Activated naive CD4-positive, alpha-beta T cell treated with Interleukin-2 at 50 U/mL for 16 hours (primary cell): ENCODE measurements at places on chromosomes 4 and X.

- no peak for DNase-seq
Measured at GRCh38 chrX:108701633-108702032, 34.7 kb downstream of the IRS4 start.

- no peak for DNase-seq
Measured at GRCh38 chr4:86870442-86871069, 21.4 kb upstream of the SLC10A6 start.

DNA sequence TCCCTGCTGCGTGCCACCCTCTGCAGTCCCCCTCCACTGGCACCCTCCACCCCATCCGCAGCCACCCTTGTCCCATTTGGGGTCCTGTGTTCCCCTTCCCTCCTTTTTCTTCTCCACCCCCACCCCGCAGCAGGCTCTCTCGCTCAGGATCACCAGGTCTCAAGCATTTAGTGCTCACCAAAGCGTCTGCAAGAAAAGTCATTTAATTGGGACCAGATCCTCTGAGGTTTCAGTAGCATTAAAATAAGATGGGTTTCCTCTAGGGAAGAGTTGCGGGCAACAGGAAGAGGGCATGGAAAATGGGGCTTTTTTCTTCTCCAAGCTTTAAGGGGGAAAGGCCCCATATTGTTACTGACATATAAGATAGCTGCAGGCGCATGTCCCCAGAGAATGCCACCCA is 4.9 kb upstream of the HAUS7 start:
- no peak for DNase-seq

DNA sequence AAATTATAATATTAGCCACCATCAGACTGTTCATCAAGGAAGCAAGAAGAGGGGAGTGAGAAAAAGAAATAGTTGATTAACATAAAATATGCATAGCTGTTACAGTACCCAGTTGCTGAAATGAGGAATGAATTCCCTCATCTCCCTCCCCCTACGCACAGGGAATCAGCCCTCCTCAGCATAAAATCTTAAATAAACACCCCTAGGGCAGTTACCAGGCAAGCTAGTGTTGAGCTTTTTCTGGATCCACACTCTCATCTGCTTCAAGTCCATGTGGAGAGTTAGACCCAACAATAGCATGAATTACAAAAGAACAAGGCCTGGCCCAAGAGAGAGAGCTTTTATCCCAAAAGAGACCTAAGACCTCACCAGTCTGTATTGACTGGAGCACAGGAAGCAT is 19.0 kb upstream of the SYTL4 start:
- no peak for DNase-seq

DNA sequence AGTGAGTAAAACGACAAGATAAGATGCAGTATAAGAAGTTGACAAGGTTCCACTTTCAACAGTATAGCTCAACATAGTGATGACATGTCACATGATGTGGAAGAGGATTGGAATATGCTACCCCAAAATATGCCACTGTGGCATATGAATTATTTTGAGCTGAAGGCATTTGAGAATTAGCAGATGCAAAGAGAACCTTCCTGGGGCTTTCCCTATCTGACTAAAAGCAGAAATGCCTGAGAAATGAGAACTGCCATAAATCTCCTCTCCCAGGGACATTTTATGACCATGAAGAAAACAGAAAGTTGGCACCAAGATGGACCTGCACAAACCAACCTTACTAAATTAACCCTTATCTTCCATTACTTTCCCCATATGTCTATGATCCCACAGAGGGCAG is 24.8 kb downstream of the CDKN2AIP start:
- no peak for DNase-seq

- DNase-seq: peak; percentile 19
Measured at GRCh38 chrX:7088968-7089615, 58.4 kb upstream of the STS start.

GRCh38 chrX:130999360-130999759 is 58.8 kb upstream of the ARHGAP36 start:
- DNase-seq: no peak

DNA sequence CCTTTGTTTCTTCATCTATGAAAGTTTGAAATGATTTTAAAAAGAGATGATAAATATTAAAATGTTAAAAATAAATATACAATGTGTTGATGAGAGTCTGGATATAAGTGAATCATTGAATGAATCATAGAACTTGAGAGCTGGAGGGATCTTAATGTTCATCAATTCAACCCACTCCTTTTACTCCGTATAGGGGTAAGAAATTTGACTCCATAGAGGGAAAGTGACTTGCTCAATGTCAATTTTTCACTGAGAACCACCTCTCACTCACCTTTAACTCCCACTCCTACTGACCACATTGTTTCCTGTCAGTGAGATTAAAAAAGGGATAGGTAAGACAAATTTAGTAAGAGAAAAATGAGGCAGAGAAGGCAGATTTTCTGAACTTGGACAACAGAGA is 557.2 kb upstream of the GRIA3 start:
- DNase-seq: no peak

DNA sequence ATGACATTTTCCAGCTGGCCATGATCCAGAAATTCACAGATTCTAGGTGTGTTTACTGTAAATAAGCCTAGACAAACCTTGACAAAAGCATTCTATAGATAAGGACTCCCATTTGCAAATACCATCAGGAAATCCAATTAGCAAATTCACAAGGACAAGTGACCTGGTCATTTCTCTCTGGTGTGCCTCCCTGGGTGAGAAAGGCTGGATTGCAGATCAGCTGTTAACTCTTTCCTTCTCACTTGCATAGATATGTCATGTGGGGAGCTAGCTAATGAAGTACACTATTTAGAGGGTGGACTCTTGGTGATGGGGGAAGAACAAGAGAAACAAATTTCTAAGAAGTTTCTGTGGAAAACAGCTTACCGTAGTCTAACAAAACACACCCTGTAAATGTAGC is 58.9 kb downstream of the MOSPD2 start:
- no peak for DNase-seq

DNA sequence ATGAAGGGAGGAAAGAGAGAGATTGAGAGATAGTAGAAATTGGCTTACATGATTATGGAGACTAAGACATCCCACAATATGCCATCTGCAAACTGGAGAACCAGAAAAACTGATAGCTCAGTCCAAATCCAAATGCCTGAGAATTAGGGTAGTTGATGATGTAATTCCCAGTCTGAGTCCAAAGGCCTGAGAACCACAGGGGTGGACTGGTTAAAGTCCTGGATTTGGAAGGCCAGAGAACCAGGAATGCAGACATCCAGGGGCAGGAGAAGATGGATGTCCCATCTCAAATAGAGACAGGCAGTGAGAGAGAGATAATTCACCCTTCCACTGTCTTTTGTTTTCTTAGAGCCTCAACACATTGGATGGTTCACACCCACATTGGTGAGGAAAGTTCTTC is 345.7 kb upstream of the SPANXN4 start:
- DNase-seq: no peak

DNA sequence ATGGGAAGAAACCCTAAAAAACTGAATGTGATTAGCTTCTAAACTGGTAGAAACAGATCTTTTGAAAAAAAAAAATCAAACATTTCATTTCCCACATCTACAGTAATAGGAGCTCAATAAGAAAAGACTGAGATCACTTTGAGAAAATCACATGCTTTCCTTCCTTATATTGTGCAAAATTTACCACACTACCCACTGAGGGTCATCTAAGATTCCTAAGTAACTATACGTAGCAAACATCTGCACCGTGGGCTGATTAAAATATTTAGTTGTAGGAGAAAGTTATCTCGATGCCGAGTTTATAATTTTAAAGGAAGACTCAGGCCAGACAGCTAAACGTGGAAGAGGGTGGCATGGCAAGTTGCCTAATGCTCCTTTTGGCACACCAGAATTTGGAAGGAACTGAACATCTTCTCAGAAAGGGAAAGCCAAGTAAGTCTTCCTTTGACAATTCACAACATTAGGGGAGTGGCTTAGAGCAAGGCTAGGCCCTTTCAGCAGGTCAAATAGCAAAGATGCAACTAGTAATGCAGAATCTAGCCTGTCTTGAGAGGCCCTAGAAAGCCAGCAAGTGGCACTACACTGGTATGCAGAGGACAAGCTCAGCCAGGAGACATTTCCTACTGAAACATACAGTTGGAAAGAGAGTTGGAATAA is 128.0 kb downstream of the TMA16 start:
- DNase-seq: no peak

DNA sequence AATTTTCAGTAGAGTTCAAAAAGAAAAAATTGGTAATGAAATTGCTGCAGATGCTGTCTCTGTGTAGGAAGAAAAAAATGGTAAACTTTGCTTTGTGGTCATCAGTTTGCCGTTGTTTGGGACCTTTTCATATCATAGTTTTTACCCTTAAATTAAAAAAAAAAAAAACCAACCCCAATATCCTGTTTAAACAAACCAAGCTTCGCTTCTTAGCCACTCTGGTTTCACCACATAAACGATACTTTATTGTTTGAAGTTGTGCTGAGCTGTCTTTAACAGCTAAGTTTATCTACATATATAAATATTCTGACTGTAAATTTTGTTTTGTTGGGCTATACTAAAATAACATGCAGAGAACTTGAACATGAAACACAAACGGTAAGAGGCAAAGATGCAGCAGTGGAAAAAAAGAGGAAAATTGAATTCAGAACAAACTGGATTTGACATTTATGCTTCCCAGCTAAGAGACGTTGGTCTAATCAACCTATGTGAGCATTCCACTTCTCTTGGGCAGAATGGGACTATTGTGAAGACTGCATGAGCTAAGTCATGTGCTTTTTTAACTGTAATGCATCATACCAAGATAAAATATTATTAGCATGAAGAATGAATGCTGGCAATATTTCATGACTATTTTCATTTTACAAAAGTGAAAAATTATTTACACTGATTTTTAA is 15.7 kb upstream of the H2AZ1 start:
- no peak for DNase-seq

DNA sequence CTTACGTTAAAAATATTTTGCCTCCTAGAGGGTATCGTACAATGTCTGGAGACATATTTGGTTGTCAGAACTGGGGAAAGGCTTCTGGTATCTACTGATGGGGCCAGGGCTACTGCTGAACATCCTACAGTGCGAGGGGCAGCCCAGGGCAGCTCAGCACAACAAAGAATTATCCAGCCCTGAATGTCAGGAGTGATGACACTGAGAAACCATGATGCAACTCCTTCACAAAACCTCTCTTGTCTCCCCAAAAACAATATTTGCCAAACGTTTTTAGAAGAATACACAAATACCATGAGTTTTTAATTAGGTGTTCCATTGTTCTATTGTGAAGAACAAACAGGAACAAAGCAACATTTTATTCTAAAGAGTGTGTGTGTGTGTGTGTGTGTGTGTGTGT is 43.4 kb upstream of the CLNK start:
- DNase-seq: no peak

GRCh38 chr4:89586318-89586717 is 250.6 kb downstream of the SNCA start:
- DNase-seq: no peak

- DNase-seq: no peak
Measured at GRCh38 chr4:25313201-25313895, 774 bp downstream of the ZCCHC4 start.

- no peak for DNase-seq
Measured at GRCh38 chrX:35819241-35819640, 21.1 kb downstream of the MAGEB16 start.

- DNase-seq: no peak
Measured at GRCh38 chr4:79287718-79288117, 38.1 kb downstream of the NAA11 start.

GRCh38 chr4:148261848-148262247 is 180.4 kb downstream of the NR3C2 start:
- no peak for DNase-seq

DNA sequence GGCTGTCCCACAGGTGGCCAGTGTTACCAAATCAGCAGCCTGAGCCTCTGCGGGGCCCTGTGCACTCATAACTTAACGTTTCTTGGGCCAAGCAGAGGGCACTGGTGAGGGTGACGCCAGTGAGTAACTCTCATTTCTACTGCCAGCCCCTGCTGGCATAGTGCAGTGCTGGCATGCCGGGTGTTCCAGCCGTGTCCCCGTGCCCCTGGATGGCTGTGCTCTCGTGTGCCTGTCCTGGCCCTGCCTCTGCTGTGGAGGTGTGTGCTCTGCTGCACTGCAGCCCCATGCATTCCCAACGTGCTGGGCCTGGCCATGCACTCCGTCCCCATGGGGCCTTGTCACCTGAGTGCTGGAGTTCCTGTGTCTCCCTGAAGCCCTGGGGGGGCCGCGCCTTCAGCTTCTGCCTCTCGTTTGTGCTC is 14.7 kb downstream of the TBC1D14 start:
- DNase-seq: no peak
